Left cardiac atrium (tissue), 4 donors: ENCODE measurements at places on chromosomes 2 and 18. TPM values are rescaled to one million over a fixed set of nuclear protein-coding genes. Genes with fewer than 3 reads are reported as not detected.

Gene NOL4
- 0.24 TPM for total RNA-seq

Gene LYPD6B
- not detected for total RNA-seq

Gene DYSF
- total RNA-seq: 36.8 TPM

Gene PLEKHA3
- 34.0 TPM for total RNA-seq

Gene MAB21L4
- not detected for total RNA-seq

Gene PROM2
- 0.84 TPM for total RNA-seq

Gene SPC25
- 0.85 TPM for total RNA-seq

Gene CIB4
- not detected for total RNA-seq

Gene IL36RN
- total RNA-seq: not detected

Gene ADAM23
- total RNA-seq: 31.1 TPM

Gene CROCC2
- total RNA-seq: not detected

Gene TCF23
- 0.24 TPM for total RNA-seq
